ENCODE measurements at places on chromosomes 1 and 21.

DNA sequence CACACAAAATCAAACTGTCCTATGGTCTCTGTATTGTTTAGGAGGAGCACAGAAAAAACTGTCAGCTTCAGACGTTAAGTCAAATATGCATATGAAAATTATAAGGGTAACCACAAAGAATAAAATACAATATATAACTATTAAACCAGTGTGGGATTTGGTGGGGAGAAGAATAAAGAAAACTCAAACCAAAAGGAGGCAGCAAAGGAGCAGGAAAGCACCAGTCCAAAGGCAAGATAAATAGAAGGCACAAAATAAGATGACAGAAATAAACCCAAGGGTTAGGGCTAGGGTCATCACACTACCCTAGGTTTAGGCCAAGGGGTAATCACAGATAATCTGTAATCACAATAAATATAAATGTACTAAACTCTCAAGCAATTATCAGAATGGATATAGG, 32.8 kb downstream of the DLGAP3 start:
- DNase-seq = no peak

DNA sequence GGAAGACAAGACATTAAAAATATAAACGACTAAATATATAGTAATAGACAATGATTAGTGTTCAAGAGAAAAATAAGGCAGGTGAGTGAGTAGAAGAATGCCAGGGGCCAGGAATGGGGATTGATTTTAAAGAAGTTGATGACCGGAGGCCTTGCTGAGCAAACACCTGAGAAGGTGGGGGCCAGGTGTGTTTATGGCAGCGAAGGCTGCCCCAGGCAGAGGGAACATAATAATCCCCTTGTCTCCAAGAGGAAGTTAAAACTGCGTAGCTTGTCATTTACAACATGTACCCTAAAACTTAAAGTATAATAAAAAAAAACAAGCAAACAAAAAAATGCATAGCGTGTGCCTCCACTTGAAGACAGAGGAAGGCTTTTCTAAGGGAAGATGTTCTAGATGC, 220.3 kb downstream of the URB2 start:
- DNase-seq = no peak

- DNase-seq = no peak
Measured at GRCh38 chr1:201395936-201396335, 3.2 kb downstream of the LAD1 start.

DNA sequence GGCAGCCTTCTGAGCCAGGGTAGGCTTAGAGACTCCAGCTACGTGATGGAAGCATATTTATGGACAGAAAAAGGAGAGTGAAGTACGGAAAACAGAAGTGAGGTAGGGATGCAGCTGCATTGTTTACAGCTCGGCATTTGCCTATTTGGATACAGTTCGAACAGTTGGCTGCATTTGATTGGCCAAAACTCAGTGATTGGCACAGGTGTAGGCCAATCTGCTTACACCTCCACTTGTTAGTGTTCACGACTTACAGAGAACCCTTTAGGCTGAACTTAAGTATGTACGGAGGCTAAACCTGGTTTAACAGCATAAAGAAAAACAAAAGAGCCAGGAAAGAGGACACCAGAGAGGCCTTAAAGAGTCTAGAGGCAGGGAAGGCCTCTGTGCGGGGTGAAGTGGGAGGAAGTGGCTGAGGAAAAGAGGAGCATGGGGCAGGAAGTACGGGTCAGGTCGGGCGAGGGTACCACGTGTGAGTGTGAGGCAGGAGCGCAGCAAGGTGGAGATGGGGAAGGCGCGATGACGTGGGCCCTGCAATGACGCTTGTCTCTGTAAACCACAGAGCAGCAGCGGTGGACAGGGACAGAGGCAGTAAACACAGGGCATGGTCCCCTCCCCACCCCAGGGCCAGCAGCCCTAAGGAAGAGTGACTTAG, 32.0 kb downstream of the RSPH1 start:
- DNase-seq = no peak

DNA sequence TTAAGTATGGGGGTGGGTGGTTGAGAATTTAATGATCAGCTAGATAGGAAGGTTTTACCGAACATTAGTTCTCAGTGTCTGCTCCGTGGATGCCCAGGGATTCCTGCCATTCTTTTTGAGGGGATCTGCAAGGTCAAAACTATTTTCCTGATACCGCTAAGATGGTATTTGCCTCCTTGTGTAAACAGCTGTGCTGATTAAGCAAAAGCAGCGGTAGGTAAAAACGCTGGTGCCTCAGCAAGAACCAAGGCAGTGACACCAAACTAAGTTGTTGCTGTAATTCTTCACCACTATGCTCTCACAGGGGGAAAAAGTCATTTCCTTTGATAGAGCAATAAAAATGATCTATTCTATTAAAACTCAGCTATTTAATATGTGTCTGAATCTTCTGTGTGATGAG, 229.0 kb downstream of the FMN2 start:
- no peak for DNase-seq

DNA sequence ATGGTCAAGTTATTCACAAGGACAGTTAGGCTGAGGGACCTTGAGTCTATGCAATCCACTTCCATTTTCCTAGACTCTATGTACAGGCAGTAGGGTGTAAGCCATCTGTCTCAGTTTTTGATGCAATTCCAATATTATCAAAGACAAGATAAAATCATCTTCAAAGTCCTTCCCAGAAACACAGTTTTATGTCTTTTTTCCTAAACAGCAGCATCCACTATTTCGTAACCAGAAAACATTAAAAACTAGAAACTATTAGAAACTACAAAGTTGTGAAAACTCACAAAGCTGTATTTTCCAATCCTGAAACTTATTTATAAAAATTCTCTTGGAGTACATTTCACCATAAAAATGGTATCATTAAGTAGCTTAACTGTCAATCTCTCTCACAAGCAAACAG, 93.8 kb downstream of the EPS15 start:
- DNase-seq = no peak

DNA sequence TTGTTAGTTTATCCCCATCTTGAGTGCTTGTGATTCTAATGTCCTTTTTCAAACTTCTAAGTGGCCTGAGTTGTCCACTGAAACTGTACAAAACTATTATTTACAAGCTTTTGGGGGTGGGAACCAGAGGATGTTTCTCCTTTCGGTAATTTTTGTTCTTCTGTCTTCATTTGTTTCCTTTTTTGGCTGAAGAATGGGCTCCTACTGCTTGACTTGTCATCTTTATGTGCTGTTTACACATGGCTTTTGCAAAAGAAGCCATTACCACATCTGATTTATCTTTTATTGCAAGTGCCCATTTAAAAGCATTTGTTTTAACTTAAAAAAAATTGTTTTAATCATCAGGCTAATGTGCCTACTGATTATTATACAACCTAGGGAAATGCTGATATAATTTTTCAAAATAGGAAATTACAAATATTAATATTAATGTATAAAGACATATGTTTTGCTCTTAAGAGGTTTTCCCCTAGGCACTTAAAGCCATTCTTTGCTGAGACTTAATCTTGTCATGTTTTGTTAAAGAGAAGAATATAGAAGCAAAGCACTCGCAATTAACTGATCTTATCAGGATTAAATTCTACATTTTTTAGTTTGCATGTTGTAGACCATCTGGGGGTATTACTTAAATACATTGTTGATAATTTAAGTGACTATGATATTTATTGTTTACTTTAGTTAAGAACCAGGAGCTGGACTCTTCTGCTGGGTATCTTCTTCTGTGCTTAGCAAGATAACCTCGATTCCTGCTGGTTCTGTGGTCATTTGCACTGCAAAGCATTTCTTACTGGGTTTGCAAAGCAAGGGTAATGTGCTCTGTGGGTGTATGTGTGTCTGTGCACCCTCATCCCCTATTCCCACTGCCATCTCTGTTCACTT, 40.1 kb downstream of the TMEM200B start:
- DNase-seq = no peak

Data from NCI-H1092 (cell line).